ENCODE measurements at places on chromosomes 12 and 14. TPM values are rescaled to one million over a fixed set of nuclear protein-coding genes. Genes with fewer than 3 reads are reported as not detected.

The TAS2R46 gene
- total RNA-seq, result 1.7 TPM

The POLR3B gene
- total RNA-seq, result 9.6 TPM

The PFKM gene
- 39.1 TPM for total RNA-seq

The MUCL1 gene
- total RNA-seq, result not detected

The TAS2R7 gene
- not detected for total RNA-seq

The KRT76 gene
- total RNA-seq, result not detected

The ACSM4 gene
- not detected for total RNA-seq

The ENDOU gene
- not detected for total RNA-seq

The INHBC gene
- not detected for total RNA-seq

The SLC4A8 gene
- 8.3 TPM for total RNA-seq

Measured in lower lobe of right lung (tissue), 2 donors.